SK-N-SH treated with all-trans-retinoic acid at 6 μM for 48 hours (cell line): ENCODE measurements at places on chromosomes 11 and 22.

- no peak for ATAC-seq
Observed at GRCh38 chr22:33470456-33470855, 412.3 kb upstream of the SYN3 start.

DNA sequence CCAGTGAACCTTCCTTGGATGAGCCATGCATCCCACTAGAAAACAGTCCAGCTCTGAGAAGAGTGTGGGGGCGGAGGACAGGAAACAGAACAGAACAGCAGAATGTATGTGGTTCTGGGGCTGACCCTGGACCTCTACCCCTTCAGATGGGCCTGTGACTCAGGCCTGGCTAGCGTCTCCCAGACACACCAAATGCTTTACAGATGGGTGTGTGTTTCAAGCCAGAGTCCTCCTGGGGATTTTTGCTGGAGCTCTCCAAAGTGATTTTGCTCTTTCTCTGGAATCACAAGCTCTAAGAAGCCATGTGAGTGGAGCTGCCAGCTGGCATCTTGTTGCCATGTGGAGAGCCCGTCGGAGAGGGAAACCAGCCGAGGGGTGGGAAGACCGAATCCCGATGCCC, 13.2 kb upstream of the C1QTNF4 start:
- peak; percentile 82 for ATAC-seq

- ATAC-seq: no peak
Observed at GRCh38 chr11:132538642-132539041, 993.7 kb downstream of the OPCML start.

GRCh38 chr11:69638941-69639681, 1.8 kb upstream of the CCND1 start:
- peak; percentile 75 for ATAC-seq

DNA sequence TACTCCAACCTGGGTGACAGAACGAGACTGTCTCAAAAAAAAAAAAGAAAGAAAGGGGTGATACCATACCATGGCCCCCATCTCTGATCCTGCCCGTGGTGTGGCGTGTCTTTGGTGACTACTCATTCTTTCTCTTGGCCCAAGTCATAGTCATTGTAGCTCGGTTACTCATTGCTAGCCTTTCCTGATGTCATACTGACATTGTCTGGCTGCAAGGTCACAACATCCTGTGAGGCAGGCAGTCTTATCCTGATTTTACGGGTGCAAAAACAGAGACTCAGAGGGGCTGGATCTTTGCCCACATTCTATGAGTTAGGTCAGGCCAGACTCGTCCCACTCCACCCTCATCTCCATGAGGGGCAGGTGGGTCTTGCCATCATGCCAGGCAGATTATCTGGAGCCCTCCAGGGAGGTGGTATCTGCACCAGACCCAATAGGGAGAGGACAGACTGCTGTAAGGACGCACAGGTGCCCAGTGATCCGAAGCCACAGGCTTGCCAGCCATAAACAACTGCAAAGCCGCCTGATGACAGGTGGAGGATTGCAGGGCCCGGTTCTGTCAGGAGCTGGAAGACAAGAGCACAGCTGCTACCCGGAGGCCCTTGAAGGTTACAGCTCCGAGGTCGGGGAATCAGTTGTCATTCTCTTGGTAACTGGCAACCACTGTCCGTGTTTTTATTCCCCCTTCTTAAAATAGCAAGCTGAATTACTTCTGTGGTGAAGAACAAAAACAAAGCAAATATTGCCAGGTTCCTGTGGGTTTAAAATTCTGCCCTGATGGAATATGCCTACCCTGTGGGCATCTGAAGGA, 13.8 kb downstream of the TOM1 start:
- ATAC-seq: peak; percentile 67

GRCh38 chr11:17734986-17735817, 621 bp downstream of the KCNC1 start:
- ATAC-seq: peak; percentile 79

GRCh38 chr11:61007956-61008896, 36.7 kb downstream of the CD6 start:
- no peak for ATAC-seq

- no peak for ATAC-seq
Observed at GRCh38 chr11:63918507-63919191, 1.7 kb upstream of the RCOR2 start.

- ATAC-seq: peak; percentile 83
Observed at GRCh38 chr11:102666331-102666957, 39.1 kb downstream of the MMP27 start.

- peak; percentile 91 for ATAC-seq
Observed at GRCh38 chr22:31290494-31291471, 1.5 kb downstream of the PIK3IP1 start.

DNA sequence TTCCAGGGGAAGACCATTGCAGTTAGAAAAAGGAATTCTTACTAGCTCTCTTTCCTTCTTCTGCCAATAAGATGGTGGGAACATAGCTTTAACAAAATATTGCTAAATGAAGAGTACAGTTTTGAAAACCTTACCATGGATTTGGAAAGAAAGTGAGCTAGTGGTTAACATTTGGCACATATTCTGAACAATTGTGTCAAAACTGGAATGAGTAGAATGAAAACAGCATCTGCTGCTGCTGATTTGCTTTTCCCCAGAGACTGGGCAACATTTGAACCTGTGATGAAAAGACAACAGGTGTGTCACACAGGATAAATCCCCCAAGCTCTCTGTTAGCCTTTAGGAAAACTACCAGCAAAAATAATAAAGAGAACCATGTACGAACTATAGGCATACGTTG, 761.4 kb downstream of the KCNA4 start:
- ATAC-seq: no peak

DNA sequence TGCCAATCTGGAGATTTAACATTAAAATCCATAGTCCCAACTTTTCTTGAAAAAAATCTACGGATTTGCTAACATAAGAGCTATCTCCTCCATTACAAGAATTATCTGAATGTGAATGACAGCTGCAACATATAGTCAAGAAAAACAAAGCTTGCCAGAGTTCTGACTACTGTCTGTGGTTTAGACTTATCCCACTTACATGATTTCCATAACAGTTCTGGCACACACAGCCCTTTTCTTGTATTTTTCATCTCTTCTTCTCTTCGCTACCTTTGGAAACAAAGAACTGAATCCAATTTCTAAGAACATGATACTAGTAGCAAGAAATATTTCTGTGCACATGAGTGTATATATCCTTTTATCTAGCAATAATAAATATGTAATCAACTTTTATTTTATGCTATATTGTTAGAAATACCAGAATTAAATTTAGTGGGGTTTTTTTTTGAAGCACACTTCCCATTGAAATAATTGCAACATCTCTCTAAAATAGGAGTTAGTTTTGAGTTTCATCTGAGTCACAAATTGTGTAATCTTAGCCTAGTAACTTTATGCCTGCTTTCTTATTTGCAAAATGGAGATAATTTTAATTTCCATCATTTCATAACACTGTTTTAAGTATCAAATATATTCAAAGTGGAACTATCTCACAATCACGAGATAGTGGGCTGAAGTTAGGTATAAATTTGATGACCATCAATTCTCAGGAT, 1217.6 kb downstream of the JRKL start:
- no peak for ATAC-seq

DNA sequence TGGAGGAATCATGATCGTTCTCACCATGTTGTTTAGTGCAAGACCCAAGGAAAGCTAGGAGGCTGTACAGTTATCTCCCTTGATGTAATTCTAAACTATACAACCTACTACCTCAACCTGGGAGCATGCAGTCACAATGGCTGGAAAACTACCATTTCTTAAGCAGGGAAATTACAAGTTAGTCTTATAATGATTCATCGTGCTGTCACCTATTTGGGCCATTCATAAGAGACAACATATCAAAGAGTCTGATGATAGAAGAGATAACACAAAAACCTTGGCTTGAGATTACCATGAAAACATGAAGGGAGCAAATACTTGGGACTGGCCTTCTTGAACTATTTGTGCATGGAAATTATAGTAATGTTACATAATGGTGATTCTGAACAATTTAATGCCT, 30.5 kb upstream of the BLID start:
- peak; percentile 31 for ATAC-seq

GRCh38 chr11:72239313-72239848, 4.6 kb downstream of the PHOX2A start:
- peak; percentile 3 for ATAC-seq

DNA sequence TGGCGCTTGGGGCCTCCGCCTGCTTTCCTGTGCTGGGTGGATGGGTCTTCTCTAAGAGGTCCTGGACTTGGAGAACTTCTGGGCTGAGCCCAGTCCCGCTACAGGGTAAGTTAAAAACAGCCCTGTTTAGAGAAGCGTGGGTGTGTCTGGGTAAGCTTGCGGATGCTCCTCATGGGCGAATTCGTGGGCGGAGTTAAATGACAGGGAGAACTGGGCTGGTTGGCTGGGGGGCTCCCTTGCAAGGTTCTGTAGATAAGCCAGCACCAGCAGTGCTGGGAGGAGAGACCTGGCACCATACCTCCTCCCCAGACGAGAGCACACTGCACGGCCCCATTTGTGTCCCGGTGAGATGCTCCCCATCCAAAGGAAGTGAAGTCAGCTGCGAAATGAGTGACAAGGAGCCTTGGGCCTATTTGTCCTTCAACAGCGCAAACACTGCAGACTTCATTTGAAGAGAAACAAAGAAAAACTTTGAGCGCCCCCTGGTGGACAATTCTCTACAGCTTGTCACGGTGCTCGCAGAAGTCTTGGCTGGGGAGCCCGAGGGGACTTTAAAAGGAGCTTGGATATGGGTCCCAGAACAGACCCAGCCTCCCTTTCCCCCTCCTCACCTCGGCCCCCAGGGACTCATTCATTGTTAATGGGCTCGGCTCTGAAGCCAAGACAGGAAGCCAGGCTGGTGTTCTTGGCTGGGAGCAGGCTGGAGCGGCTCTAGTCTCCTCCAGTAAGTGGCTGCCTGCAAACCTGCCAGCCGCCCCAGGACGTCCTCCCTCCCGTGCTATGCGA, 39.5 kb downstream of the TP53I11 start:
- ATAC-seq: peak; percentile 94

DNA sequence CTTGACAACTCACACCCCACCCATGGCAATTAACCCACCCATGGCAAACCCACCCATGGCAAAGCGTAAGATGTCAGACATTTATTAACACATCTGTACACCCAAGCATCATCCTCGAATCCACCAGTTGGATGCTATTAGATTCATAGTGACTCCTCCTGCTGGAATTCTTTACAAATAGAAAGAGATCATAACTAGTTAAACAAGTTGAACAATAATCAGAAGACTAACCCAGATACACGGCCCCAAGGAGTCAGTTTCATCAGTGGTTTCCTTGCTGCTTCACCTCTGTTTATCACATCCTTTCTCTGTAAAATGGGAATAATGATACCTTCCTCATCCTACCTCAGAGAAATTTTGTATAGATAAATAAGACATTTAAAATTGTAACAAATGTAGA, 5.1 kb downstream of the GTPBP1 start:
- no peak for ATAC-seq

- peak; percentile 85 for ATAC-seq
Observed at GRCh38 chr11:61776561-61777075, 15.8 kb downstream of the TMEM258 start.

DNA sequence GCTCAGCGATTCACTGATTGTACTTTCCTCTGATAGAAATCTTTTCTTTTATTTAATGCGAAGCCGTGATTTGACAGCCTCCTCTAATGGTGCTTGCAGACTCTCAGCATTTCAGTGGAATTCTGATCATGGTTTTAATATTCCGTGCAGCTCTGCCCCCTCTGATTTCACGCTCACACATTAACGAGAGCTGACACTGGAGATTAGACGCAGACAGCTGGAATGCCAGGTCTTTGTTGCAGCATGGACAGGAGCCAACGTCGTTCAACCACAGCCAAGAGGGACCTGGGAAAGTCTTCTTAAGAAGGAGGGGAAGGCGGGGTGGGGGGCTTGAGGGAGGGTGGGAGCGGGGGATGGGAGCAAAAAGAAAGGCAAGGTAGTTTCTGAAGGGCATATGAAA, 186.4 kb downstream of the BLID start:
- peak; percentile 88 for ATAC-seq
